ENCODE measurements at places on chromosomes 2 and 18.

DNA sequence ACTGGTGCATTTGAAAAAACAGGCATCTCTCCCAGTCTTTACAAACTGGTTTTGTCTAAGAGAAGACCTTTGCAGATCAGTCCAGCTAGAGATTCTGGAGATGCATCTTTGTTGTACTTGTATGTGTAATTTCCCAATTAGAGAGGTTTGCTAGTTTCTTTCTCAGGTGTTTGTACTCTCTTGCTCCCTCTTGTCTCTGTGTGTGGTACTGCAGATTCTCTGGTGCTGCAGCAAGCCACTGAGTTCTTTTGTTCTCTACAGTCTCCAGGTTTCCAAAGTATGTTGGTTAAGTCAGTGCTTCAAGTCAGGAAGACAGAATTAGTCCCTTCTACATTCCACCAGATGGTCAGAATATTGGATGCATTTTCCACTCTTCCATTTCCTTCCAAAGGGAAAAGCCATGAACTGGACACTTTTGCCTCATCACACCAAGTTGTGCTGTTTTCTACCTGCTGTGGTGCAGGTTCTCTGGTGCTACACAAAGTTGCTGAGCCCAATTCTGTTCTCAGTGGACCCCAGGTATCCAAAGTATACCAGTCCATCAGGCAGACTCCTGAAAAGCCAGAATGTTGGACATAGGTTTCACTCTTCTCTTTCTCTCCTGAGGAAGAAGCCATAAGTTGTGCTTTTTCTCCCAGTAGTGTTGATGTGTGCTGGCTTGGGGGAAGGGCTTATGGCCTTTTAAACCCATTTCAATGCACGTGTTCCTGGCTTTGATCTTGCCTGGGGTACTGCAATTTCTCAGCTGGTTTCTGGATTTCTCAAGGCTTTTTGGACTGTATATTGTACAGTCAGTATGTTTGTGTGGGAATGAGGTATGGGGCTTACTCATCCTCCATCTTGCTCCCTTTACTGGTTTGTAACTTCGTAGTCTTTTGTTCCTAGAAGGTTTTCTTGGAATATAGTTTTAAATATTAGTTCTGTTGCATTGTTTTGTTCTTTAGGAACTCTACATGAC is 29.8 kb downstream of the EPC2 start:
- DNase-seq = no peak

- no peak for DNase-seq
Observed at GRCh38 chr2:64062840-64063239, 43.6 kb upstream of the VPS54 start.

DNA sequence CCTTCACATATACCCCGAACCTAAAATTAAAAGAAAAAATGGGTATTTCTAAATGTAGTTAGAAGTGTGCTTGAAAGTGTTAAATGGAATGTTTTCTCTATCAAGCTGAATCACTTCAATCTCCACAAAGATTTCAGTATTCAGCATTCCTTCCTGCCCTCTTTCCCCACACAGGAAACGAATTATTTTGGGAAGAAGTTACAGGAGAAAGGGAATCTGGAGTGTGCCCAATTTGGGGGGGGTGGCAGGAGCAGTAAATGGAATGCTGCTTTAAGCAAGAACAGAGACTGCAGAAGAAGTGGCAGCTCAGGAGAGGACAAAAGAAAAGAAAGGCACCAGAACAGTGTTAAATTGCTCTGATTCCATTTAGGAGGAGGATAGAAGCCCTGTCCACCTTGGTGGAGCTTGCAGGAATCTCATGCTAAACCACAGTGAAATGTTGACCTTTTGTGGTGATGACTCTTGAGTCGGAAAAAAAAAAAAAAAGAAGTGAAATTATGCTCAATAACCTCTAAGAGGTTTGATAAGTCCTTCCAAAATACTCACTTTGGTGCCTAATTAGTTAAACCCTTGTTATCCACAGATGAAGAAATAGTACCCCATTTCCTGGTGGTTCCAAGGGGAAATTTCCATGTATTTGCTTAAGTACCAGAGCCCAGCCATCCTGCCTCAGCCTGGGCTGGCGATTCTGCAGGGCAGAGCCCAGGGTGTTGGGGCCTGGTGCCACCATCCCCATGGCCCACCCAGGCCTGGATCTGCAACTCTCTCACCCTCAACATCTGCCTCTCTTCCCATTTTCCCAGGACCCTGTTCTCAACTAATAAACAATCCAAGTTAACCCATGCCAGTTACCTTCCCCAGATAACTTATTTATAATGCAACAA is 56.5 kb downstream of the MYO5B start:
- no peak for DNase-seq

GRCh38 chr2:191404568-191404991 is 159.4 kb downstream of the MYO1B start:
- no peak for DNase-seq

DNA sequence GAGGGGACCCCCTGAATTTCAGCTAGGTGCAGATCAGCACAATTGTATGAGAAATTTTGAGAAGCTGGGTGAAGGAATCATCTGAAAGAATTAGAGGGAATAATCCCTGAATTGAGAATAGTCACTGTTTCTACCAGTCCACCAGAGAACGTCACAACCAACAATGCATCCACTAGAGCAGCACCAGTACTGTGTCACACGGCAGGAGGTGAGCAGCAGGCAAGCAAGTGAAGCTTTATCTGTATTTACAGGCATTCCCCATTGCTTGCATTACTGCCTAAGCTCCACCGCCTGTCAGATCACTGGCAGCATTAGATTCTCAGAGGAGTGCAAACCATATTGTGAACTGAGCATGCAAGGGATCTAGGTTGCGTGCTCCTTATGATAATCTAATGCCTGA is 40.7 kb downstream of the GDF7 start:
- no peak for DNase-seq

- DNase-seq = no peak
Observed at GRCh38 chr18:38362286-38362792, 796.7 kb upstream of the CELF4 start.

DNA sequence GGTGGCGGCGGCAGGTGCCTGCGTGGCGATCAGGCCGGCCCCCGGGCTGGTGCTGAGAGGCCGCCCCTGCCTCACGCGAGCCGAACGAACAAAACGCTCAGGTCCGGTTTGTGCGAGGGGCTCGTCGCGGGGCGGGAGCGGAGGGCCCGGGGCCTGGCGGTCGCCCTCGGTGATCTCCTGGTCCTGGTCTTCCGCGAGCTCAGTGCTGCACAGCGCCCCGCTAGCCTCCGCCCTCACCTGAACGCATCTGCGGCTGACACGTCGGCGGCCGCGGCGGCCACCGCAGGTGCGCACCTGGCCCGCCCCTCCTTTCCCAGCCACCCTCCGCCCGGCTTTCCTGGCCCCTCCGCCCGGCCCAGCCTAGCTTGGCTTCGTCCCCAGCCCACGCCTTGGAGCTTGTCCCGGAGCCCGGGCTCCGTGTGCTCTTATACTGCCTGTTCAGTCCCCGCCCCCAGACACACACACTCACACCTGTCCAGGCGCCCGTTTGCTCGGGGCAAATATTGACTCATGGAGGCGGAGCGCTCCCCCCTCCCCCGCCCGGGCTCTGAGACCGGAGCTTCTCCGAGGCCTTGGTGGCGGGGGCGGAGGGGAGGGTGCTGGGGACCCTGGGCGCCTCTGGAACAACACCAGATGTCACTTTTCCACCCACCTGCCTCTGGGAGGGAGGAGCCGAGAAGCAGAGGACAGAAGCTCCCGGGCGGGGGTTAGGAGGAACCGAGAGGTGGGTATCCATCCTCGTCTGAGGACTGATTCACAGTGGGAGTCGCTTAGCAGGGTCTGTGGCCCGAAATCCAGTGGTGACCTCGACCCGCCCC is 8.6 kb upstream of the CRYBA2 start:
- DNase-seq = peak; percentile 94

DNA sequence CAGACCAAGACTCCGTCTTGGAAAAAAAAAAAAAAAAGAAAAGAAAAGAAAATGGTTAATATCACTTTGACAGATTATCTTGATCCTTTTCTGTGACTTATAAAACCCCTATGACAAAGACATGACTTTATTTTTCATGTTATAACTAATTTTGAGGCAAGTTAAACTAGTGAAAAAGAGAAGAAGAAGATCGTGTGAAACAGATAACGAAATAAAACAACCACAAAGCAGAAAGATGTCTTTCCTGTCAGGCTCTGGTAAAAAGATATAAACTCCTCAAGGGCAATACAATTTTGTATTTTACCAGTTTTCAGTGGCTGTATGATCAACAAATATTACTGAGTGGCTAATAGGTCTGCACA is 13.4 kb upstream of the RBMS1 start:
- no peak for DNase-seq

GRCh38 chr18:13910986-13911385 is 4.3 kb downstream of the MC2R start:
- DNase-seq = no peak

DNA sequence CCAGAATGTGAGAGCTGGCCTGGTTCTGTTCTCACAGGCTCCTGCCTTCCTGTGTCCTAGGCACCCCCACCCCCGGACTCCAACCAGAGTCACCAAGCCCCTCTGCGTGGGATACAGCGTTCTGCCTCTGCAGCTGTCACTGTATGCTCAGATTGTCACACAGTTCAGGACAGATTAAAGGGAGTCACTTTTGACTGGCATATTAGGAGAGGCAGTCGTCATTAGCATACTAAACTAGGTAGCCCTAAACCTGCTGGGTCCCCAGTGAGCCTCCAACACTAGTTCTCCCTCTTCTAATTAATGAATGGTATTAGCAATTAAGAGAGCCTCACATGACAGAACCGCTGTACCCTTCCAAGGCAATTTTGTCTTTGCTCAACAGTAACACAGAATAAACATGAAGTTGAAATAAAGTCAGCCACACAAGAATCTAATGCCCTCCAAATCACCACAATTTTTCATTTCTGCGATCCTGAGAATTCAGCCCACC is 340.2 kb downstream of the CMPK2 start:
- DNase-seq = no peak

DNA sequence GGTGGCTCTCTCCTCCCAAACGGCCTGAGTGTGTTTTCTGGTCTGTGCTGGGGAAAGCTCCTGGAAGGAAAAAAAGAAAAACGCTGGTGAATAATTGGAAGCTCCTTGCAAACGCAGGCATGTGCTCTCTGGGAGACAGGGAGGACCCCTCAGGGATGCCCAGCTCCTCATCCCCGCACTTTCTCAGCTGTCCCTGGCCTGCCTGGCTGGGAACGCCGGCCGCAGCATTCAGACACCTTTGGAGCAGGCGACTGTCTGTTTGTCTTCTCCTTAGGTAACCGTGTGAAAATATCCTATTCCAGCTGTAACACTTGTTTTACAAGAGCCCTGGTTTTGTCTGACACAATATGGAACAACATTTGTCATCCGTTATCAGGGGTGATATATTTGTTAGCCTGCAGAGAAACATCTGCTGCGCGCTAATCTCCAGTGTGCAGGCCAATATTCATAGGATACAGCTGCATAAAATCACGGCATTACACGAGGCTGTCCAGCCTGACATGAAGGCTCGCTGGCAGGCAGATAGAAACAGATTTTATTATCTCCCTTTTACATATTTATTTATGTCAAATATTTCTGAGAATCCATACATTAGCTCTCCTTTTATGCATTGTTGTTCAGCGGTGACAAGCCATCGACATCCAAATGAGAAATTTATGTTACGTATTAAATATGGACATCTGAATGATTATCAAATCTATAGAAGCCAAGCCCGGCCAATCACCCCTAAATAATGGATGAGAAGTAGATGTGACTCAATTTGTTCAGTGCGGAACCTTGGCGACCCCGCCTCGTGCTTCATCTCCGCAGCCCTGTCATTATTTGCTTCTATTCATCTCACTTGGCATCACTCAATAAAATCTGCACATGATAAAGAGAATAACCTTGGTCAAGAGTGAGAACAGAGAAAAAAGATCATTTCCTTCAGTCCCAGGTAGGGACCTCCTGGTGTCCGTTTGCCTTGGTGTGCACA is 675.1 kb upstream of the SALL3 start:
- no peak for DNase-seq

DNA sequence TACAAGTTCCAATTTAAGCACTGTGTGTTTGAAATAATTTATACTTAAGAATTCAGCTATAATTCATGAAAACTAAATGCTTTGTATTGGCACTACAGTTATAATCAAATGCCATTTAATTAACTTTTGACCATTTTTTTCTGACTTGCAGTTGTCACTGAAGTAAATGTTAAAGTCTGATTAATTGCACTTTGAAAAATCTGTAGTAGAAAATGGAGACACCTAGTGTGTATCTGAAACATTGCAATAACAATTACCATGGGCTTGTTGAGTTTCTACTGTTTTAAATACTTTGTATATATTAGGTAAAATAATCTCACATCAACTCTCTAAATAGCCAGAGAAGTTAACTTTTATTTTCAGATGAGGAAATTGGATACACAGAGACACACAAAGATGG is 458.6 kb upstream of the FSIP2 start:
- no peak for DNase-seq

DNA sequence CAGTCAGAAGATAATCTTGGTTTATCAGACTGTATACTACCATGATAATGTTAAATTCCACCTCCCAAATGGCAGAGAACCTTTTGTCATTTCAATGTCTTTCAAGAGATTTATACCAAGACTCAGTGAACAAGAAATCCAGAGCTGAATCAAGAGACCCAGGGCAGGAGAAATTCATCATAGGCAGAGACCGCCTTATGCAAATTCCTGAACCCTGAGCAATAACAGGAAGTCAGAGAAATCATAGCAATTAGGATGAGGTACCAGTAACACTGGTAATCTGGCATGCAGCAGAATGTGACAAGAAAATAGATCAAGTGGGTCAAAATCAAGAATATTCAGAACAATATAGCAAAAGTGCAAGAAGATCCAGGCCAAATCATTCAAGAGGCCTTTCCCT is 412.4 kb upstream of the LRATD1 start:
- no peak for DNase-seq

DNA sequence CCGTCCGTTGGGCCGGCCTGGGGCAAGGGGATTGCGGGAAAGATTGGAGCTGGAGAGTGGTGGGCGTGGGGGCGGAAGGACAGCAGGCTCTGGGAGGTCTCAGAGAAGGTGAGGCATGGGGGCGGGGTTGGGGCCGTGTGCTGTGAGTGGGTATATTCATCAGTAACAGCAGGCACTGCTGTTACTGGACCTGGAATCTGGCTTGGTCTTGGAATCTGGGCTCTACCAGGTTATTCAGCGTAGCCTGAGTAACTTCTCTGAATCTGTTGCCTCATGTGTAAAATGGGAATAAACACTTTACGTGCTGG is 435 bp downstream of the RNF181 start:
- DNase-seq = no peak

DNA sequence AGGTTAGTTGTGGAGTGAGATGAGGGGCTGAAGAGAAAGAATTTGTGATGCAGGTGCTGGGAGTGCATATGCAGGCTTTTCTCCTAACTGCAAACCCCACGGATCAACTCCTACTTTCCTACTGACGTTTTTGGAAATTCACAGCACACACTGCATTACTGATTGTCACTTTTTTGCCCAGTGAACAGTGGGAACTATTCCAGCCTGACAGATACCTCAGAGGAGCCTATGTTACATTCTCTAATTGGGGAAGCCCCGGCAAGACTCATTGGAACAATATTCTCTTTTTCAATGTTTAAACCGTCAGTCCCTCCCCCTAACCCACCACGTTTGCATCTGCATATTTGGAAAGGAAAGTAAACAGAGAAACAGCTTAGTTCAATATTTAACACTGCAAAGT is 126.2 kb downstream of the DPP4 start:
- DNase-seq = no peak

GRCh38 chr2:240620149-240620731 is 5.0 kb upstream of the GPR35 start:
- no peak for DNase-seq

GRCh38 chr18:6819332-6819731 is 89.8 kb downstream of the ARHGAP28 start:
- DNase-seq = no peak
